ENCODE measurements at places on chromosomes 1 and 21. TPM values are rescaled to one million over a fixed set of nuclear protein-coding genes. Genes with fewer than 3 reads are reported as not detected.
A peak's percentile ranks its signal among the peaks of the same experiment; 100 is the strongest.

The RGS13 gene
- total RNA-seq: 0.89 TPM

The A3GALT2 gene
- total RNA-seq: not detected

The TCHH gene
- under 0.01 TPM for total RNA-seq

The CELA3B gene
- total RNA-seq: not detected

The RXRG gene
- total RNA-seq: 53.0 TPM

The FAM229A gene
- total RNA-seq: 5.3 TPM

The CFHR1 gene
- 0.53 TPM for total RNA-seq

The KCNJ15 gene
- total RNA-seq: 0.27 TPM

The OR10J1 gene
- not detected for total RNA-seq

The MROH9 gene
- 0.09 TPM for total RNA-seq

GRCh38 chr1:21216835-21217811 is 40.4 kb upstream of the EIF4G3 start:
- DNase-seq: no peak

DNA sequence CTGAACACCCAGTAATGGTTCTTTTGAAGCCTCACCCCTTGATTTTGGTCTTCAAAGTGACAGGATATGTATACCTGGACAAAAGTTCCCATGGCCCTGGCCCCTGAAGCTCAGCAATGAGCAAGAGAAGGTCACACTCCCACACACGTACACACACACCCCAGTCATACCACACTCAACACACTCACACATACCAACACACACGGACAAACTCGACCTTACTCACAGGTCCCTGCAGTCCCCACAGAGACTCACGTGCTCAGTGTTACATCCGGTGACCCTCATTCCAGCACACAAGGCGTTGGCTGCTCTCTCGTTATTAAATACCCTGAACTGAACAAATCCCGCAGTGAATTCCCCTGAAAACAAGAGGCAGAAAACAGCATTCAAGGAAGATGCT is 5.9 kb downstream of the ITLN1 start:
- no peak for DNase-seq

- DNase-seq: no peak
Measured at GRCh38 chr1:25878690-25879089, 3.2 kb upstream of the PAQR7 start.

- DNase-seq: peak; percentile 12
Measured at GRCh38 chr21:30072496-30072895, 94.1 kb downstream of the CLDN17 start.

GRCh38 chr1:204373911-204374310 is 14.2 kb upstream of the PLEKHA6 start:
- no peak for DNase-seq

DNA sequence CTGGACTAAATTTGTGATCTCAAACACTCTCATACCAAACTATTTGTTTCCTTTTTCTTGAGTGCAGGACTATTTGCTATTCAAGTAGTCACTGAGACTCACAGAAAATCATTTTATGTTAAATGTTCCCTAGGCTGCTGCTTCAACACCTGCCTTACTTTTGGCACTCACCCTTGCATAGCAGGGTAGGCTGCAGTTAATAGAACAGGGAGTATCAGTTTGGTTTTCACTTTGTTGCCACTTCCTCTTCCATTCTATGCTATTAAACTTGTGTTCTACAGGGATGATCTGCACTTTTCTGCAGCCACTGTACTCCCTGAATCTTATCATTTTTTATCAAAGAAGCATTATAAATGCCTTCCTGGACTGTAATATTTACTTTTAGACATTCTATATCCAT is 148.7 kb upstream of the PRMT6 start:
- DNase-seq: no peak

DNA sequence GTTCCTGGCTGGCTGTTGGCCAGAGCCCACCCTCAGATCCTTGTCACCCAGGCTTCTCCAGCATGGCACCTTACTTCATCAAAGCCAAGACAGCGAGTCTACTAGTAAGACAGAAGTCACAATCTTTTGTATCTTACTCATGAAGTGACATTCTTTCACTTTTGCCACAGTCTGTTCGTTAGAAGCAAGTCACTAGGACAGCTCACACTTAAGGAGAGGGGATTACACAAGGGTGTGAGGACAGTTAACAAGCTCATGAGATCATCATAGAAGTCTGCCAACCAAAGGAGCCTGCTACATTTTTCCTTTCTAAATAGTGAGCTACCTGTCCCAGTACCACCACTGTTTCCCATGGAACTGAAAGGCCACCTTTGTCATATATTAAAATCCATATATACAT is 61.5 kb downstream of the PACC1 start:
- no peak for DNase-seq

DNA sequence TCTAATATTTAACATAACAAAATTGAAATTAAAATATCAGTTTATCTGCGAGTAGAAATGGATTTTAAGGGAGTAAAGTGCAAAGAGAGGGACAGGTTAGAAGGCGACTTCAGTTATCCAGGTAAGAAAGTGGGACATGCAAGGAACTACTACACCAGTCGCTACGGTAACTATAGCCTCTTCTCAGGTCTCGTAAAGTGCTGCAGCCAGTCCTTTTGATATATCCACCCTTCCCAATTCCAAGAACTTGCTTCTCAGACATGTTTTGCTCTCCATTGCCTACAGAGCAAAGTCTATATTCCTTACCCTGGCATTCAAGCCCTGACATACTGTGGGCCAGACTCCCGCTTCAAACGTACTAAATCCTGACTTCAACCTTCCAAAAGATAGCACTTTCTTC is 2.5 kb downstream of the COA7 start:
- DNase-seq: no peak

- DNase-seq: peak; percentile 75
Measured at GRCh38 chr21:27572696-27573095, 605.8 kb upstream of the ADAMTS5 start.

GRCh38 chr1:2344744-2345296 is 46.5 kb downstream of the MORN1 start:
- no peak for DNase-seq

- DNase-seq: no peak
Measured at GRCh38 chr21:14453339-14454015, 70.5 kb upstream of the HSPA13 start.

DNA sequence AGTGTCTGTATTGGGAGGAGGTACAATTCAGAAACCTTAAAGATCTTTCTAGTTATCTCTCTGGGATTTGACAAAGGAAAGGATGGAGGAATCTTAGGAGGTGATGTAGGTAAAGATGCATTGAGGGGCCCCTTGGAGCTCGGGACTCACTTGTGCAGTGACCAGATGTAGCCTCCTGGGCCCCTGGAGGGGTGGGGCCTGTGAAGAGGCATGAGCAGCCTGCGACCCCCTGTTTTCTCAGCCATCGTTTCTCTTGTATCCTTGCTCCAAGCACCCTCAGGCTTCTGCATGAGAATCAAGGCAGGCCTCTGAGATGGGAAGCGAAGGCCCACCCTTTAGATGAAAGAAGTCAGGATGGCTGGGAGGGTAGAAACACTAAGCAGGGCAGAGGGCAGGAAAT is 39.6 kb downstream of the LGR6 start:
- no peak for DNase-seq

DNA sequence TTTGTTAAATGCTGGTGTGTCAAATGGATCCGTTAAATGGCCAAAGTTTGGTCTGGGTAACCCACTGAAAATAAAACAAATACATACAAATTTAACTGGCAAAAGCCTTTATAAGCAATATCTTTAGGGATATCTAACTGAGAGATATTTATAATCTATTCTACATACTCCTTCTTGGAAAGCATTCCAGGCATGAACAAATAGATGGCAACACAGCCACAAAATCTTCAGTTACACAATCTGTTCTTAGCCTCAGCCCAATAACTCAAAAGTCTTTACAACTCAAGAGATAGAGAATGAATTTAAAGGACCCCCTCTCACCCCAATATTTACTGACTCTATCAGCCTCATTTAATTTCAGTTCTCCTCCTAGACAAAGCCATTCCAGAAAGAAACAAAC is 58.7 kb downstream of the NRDC start:
- peak; percentile 12 for DNase-seq

DNA sequence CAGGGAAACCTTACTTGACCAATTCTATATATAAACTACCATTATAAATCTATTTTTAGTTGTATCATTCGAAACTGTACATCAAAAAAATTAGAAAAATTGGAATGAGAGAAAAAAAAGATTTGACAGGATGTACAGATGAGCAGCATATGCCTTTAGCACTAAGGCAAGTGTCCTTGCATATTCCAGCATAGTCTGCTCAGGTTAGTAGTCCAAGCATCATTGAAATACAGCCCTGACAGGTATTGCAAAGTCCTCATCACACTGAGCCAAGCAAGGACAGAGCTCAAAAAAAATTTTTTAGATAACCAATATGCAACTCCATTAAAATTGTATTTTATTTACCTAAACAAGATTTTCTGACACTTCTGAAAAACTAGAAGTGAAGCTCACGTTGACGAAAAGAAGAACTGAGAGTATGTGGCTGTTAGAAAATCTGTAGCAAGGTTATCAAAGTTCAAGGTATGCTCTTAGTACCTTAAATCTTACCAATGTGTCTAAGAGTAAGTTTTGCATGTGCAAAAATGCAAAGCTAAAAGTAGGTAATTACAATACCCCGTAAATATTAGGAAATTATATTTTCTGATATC is 465.6 kb upstream of the ADGRL4 start:
- no peak for DNase-seq

GRCh38 chr1:118338936-118339335 is 153.9 kb upstream of the SPAG17 start:
- DNase-seq: peak; percentile 54

DNA sequence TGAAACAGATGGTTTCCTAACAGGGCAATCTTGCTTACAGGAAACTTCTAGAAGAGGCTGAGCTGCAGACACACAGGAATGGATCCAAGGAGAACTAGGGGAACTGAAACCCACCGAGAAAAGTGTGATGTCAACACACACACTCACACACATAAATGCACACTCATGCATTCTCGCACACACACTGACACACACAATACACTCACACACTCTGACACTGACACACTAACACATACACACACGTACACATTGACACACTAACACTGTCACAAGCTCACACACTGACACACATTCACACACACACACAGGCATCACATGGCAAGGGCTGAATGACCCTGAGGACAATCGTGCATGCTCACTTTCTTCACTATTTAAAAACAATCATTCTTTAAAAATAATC is 142.7 kb downstream of the NPHP4 start:
- DNase-seq: no peak

GRCh38 chr1:938088-938683 is 14.5 kb downstream of the SAMD11 start:
- DNase-seq: no peak

DNA sequence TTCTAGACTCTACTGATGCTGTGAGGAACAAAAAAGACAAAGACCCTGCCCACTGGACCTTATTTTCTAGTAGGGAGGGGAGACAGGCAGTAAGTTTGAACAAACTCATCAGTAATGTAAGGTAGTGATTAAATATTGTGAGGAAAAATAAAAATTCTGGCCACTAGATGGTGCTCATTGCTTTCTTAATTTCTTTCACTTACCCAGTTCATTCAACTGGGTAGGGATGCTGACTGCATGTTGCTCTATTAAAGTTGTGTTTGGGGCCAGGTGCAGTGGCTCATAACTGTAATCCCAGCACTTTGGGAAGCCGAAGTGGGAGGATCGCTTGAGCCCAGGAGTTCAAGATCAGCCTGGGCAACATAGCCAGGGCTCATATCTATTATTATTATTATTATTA is 6.3 kb upstream of the KYAT3 start:
- DNase-seq: peak; percentile 82

DNA sequence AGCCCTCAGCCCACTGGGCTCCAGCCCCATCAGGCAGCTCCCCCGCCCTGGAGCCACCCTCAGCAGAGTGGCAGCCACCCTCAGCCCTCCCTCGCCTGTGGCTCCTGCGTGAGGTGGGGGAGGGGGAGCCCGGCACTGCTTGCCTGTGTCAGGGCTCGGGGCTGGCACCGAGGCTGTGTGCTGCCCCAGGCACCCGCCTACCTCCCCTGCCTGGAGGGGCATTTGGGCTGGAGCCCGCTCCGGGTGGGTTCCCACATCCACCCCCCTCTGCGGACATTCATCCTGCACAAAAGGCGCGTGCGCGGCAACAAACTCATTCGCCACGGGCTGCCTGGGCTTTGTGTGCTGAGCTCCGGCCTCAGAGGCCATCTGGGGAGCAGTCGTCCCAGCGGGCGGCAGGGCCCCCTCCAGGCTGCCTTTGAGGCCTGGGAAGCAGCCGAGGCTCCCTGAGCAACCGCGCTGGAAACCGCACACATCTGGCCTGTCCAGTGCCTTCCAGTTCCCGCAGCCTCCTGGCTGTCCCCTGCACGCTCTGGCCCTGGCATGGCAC is 12.6 kb upstream of the TNFRSF14 start:
- DNase-seq: no peak

DNA sequence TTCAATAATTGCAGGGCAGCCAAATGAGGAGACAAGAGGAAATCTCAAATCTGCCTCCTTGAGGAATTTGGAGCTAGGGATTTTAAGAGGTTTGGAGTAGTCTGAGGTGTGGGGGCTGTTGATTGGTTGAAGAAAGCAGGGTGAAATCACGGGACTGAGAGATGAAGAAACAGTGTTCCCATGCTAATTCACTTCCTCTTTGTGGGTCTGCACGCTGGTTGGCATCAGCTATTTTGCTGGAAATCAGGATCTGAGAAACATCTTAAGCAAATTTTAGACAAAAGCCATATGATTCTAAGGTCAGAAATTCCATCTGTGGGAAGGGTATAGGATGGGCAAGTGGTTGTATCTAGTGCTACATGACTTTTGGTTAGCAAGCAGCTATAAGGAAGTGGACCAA is 107.1 kb upstream of the PAXBP1 start:
- DNase-seq: peak; percentile 75

DNA sequence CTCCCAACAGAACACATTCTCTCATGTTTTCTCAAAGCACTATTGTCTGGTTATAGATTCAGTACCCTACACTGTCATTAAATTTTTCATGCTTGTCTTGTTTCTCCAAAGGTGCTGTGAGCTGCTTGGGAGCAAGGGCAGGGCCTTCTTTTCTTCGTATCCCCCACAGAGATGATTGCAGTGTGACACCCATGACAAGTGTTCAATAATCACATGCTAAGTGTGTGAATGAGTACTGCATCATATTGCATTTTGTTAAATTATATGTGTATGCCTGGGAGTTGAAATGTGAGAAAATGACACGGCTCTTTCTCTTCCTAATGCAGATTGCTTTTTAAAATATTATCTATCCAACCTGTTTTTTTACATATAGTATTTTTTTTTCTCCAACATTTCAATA is 57.3 kb upstream of the MAGI3 start:
- DNase-seq: no peak

GRCh38 chr1:165492845-165493373 is 48.0 kb upstream of the RXRG start:
- peak; percentile 43 for DNase-seq
